Epithelial cell of esophagus (primary cell): ENCODE measurements at places on chromosomes 7 and 10.
A peak's percentile ranks its signal among the peaks of the same experiment; 100 is the strongest.

- DNase-seq, result peak; percentile 24
Measured at GRCh38 chr7:96224685-96225084, 97.2 kb downstream of the SLC25A13 start.

- DNase-seq, result no peak
Measured at GRCh38 chr10:99529591-99530107, 3.1 kb upstream of the NKX2-3 start.

DNA sequence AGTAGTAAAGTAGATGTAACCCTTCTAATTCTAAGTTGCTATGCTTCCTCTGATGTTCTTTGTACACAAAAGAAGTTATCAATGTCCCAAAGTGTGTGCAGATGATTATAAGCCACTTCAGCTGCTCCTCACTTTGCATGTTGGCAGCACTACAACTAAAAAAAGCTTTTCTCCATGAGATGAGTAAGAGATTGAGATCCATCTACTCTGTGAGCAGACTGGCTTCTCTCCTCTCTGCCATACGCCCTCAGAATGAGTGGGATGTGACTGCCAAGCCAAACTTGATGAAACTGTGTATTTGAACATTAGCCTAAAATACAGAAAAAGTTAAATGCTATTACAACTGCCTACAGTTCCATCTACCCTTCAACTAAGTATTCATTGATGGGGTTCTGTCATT lies 102.9 kb upstream of the ETV1 start:
- DNase-seq, result no peak

DNA sequence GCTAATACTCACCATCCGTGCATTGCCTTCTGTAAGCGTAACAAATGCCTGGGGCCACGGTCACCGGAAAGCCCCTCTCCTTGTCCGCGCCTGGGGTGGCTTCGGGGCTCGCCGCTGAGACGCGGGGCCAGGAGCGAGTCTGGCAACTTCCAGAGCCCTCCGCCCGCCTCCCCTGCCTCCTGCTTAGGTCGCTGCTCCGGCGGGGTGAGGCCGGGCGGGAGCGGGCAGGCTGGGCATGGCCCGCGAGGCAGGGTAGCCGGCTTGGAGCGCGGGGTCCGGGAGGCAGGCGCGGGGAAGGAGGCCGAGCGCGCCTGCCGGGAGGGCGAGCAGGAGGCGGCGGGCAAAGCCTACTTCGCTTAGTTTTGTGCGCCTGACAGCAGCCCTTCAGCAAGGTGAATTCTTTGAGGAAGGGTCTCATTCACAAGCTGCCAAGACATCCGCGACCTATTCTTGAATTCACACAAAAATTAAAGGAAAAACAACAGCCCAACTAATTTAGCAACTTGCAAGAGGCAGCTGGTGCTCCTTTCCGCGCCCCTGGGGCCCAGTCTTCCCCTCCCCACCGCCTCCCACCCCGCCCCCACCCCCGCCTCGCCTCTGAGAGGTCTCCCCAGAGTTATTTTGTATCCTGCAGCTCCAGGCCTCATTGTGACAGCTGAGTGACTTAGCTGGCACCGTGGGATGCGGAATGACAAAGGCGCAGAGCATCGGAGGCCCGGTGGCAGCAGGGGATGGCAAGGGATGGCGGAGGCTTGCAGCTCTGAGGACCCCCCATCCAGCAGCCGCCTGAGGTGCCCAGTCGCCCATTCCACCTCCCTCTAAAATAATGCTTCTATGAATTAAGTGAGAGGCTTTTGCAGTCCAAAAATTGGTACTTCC lies 12.8 kb upstream of the KAT6B start:
- DNase-seq, result no peak

DNA sequence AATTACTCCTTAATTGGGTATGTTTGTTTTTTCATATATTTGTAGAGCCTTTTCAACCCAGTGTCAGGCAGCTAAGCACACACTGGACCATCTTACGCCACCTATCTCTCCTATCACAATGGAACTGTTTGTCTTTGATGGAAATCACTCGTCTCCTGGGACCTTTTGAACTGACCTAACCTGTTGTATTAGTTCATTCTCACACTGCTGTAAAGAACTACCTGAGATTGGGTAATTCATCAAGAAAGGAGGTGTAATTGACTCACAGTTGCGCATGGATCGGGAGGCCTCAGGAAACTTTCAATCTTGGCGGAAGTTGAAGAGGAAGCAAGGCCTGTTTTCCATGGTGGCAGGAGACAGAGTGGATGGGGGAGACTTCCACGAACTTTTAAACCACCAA lies 182.0 kb downstream of the TCERG1L start:
- no peak for DNase-seq

DNA sequence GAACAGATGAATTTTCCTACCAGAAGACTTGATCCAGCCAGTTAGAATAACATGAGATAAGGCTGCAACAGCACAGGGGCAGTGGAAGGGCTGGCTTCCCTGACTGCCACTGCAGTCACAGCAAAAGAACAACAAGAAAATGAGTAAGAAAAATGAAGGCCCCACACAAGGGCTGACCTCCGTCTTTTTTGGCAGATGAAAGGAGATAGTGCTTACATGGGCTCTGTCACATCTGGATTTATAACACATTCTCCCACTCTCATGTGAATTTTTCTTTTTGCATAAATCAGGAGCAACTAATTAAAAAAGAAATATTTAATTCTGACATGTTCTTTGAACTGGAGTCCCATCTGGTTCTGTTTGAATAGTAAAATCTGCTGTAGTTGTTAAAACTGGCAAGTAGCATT lies 99.6 kb downstream of the NRP1 start:
- no peak for DNase-seq

DNA sequence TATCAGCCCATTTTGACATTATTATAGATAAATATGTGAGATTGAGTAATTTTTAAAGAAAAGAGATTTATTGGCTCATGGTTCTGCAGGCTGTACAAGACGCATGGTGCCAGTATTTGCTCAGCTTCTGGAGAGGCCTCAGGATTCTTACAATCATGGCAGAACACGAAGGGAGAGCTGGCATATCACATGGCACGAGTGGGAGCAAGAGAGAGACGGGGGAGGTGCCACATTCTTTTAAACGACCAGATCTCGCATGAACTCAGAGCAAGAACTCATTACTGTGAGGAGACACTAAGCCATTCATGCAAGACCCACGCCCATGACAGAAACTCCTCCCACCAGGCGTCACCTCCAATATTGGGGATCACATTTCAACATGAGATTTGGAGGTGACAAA lies 40.1 kb upstream of the ZNF488 start:
- DNase-seq, result no peak

GRCh38 chr7:23343806-23344475 lies 44.8 kb downstream of the MALSU1 start:
- no peak for DNase-seq

- peak; percentile 83 for DNase-seq
Measured at GRCh38 chr7:1555046-1555812, 776 bp downstream of the TMEM184A start.

DNA sequence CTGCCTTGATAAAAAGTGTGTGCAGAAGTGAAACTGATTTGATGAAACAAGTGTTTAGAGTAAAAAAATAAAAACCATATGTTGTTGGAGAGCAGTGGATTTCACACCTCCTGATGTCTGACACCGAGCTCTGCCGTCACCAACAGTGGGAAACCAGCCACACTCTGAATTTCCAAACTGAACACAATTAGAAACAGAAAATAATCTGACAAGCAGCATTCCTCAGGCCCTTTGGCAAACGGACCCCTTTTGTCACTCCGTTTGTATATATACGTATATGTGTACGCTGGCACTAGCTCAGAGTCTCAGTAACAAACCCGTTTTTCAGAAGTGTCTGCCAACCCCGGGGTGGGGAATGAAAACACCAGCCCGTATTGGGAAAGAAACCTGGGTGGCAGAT lies 32.4 kb downstream of the TACC2 start:
- peak; percentile 32 for DNase-seq

GRCh38 chr10:1158066-1158465 lies 101.9 kb downstream of the WDR37 start:
- DNase-seq, result no peak
